ENCODE measurements at places on chromosomes 4 and X. TPM values are rescaled to one million over a fixed set of nuclear protein-coding genes. Genes with fewer than 3 reads are reported as not detected.

CT45A5 gene
- total RNA-seq: not detected

TMEM150C gene
- total RNA-seq: 1.9 TPM

SPANXD gene
- total RNA-seq: not detected

ETDA gene
- not detected for total RNA-seq

RPS3A gene
- 4,133 TPM for total RNA-seq

FAM114A1 gene
- total RNA-seq: 378 TPM

PFKFB1 gene
- 0.09 TPM for total RNA-seq

COMMD8 gene
- 15.5 TPM for total RNA-seq

ODAPH gene
- total RNA-seq: not detected

TMA16 gene
- total RNA-seq: 23.1 TPM

FRG2 gene
- total RNA-seq: not detected

HHIP gene
- total RNA-seq: 16.0 TPM

SASH3 gene
- not detected for total RNA-seq

MAP3K15 gene
- total RNA-seq: not detected

GUCY1A1 gene
- total RNA-seq: 0.09 TPM

TMEM154 gene
- 5.5 TPM for total RNA-seq

LUZP4 gene
- total RNA-seq: not detected

BBS7 gene
- 24.3 TPM for total RNA-seq

RAB41 gene
- total RNA-seq: not detected

SPANXN3 gene
- total RNA-seq: not detected

COX7B2 gene
- total RNA-seq: not detected

CCSER1 gene
- total RNA-seq: under 0.01 TPM

CTAG1B gene
- total RNA-seq: not detected

USP27X gene
- 2.9 TPM for total RNA-seq

RBM10 gene
- 37.9 TPM for total RNA-seq

Measured in fibroblast of the aortic adventitia (primary cell).